ENCODE measurements at places on chromosomes 6 and 20.

DNA sequence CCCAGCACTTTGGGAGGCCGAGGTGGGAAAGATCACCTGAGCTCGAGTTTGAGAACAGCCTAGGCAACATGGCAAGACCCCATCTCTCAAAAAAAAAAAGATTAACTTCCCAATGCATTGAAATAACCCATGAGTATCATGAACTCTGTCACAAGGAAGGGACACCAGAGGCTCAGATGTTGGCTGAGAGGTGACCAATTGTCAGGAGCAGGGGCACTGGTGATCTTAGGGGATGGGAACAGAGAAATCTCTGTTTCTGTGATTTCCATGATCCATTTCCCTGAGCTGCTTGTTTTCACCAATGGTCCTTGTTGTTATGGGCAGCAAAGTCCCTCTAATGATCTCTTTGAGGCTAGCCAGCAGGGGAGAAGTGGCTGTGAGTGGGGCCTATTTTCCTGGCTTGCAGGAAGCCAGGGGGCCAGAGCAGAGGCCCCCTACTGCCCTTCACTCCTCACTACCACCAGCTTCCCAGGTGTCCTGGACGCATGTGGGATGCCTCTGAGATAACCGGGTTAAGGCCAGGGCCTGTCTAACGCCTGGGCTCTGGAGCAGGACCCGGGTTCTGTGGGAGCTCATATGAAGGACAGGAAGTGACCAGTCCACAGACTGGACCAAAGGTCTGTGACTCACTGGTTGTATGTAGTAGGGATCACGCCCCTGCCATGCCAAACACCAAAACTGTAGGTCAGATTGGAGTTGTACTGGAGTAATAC, 54.4 kb downstream of the PCNA start:
- no peak for DNase-seq

GRCh38 chr6:142885182-142885867, 59.7 kb downstream of the HIVEP2 start:
- no peak for DNase-seq

- no peak for DNase-seq
Measured at GRCh38 chr6:31498748-31499147, 803 bp downstream of the MICB start.

- no peak for DNase-seq
Measured at GRCh38 chr6:135465903-135466302, 31.6 kb downstream of the AHI1 start.

Data from SK-N-MC (cell line).